ENCODE measurements at places on chromosomes 12 and 14.
A peak's percentile ranks its signal among the peaks of the same experiment; 100 is the strongest.

DNA sequence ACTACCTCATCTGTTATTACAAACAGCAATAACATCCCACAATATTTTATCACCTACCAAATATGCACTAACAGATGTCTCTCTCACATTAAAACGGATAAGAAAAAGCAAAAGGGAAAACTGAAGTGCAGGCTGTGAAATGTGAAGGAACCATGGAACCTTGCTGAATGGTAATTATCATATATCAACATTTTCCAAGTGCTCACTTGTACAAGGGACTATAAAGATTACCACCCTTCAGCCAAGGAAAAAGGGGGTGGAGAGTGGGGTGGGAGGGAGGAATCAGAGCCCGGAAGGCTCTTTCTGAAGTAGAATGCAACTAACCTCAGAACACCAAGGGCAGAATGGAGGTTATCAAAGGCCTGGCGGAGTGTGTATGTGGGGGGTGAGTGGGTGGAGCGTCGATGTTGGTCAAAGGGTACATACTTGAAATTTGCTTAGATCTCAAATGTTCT lies 1.2 kb downstream of the SNX6 start:
- DNase-seq: peak; percentile 13

DNA sequence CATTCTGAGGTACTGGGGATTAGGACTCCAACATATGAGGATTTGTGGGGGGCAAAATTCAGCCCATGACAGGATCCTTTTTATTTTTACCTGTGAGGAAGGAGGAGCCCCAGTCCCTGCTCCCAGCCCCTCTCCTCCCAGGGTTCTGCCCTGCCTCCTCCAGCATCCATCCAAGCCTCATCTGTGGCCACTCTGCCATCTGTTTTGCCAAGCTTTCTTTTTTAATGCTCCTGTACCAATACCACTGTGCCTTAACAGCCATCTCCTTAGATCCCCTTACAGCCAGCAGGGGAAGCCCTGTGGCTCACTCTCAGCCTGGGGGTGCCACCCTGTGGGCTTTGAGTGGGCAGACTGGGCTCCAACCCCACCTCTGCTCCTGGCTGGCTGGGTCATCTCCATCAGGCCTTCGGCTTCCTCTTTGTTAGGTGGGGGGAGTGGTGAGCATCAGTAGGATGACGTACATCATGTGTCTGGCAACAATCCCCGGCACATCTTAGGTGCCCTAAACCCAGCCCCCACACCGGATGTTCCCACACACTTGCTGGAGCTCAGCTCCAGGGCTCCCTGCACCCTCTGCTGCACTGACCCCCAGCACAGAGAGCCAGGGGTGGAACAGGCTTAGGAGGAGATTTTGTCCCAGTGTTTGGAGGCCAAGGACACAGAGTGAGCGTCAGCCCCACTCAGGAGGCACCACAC lies 40.2 kb downstream of the CYP46A1 start:
- no peak for DNase-seq

DNA sequence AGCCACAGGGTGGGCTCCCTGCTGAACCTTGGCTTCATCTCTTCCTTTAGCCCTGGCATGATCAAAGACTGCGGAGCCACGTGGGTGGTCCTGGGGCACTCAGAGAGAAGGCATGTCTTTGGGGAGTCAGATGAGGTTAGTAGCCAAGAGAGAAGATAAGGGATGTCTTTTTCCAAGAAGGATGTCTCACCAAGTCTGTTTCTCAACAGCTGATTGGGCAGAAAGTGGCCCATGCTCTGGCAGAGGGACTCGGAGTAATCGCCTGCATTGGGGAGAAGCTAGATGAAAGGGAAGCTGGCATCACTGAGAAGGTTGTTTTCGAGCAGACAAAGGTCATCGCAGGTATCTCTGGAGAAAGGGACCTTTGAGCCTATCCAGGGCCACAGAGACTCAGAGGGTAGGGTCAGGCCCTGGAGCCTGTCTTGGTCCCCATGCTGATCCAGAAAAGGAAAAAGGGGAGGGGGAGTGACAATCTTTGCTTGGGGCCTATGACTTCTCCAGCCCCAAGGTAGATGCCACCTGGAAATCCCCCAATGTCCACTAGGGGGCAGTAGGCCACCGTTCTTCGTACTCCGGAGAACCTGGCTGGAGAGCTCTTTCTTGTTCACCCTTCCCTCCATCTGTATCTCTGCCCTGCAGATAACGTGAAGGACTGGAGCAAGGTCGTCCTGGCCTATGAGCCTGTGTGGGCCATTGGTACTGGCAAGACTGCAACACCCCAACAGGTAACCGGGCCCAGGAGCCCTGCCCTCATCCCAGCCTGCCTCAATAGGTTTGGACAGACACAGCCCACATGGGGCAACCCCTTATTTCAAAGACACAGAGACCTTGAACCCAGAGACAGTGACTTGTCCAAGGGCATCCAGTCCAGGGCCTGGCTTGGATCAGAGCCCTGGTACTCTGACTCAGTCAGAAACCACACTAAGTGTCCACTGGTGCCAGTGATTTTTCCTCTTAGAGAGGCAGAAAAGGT lies 2.0 kb downstream of the TPI1 start:
- peak; percentile 51 for DNase-seq

DNA sequence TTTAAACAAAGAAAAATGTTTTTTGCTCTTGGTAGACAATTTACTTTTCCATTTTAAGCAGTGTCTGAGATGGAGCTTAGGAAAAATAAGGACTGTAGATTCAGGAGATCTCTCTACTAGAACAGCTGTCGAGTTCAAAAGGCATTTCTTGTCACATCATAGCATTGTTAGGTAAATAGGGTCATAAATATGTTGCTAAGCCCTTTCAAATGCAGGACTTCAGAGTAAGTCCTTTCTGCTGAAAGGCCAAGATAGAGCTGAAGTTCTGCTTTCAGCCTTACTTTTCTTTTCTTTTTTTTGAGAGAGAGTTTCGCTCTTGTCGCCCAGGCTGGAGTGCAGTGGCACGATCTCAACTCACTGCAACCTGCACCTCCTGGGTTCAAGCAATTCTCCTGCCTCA lies 98.2 kb downstream of the SYNE2 start:
- DNase-seq: no peak

GRCh38 chr14:102058961-102059360 lies 27.9 kb downstream of the HSP90AA1 start:
- DNase-seq: no peak

DNA sequence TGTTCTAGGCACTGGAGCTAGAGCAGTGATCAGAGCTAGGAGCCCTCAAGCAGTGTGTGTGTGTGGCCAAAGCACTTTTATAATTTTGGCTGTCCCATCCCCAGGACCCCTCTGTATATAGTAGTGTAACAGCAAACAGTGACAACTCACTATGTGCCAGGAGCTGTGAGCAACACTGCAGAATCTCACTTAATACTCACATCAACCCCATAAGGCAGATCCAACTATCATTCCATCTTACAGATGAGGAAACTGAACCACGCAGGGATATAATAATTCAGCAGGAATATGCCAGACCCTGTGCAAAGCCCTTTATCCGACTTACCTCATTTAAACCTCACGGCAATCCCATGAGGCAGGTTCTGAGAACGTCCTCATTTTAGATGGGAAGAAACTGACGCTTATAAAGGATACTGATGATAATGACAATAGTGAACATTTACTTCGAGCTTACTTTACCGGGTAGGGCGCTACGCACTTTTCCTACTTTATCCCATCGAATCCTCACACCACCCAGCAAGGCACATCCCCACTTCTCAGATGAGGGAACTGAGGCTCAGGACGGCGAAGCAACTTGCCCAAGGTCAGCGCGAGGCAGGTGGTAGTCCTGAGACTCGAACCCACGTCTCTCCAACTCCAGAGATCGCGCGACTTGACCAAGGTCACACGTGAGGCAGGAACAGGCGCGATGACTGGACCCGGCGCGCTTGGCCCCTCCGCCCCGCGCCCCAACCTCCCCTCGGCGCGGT lies 687 bp downstream of the RAB35 start:
- peak; percentile 18 for DNase-seq

DNA sequence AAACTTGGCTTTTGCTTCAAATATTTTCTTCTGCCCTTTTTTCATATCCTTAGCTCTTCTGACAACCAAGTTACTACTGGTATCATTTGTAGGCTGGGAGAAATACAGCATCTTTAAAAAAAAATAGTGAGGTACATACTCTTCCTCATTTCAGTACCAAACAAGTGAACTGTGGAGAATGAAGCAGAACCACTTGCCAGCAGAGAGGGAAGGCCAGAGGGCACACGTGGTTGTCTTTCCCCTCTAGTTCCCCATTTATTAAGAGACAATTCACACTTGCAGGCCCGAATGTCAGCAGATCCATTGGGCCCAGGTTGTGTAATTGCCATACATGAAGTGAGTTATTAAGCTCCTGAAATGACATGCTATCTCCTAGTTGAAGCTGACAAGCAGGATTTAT lies 3.2 kb downstream of the SUSD6 start:
- DNase-seq: no peak

- peak; percentile 48 for DNase-seq
Observed at GRCh38 chr12:111330800-111331752, 37.8 kb downstream of the PHETA1 start.

DNA sequence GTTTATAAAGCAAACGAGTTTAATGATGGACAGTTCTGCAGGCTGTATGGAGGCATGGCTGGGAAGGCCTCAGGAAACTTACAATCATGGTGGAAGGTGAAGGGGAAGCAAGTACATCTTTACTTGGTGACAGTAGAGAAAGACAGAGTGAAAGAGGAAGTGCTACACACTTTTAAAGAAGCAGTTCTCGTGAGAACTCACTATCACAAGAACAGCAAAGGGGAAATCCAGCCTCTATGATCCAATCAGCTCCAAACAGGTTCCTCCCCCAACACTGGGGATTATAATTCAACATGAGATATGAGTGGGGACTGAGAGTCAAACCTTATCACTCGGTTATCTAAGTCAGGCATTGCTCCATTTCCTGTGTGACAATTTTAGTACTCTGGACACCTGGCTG lies 189.9 kb upstream of the CNTN1 start:
- DNase-seq: no peak

DNA sequence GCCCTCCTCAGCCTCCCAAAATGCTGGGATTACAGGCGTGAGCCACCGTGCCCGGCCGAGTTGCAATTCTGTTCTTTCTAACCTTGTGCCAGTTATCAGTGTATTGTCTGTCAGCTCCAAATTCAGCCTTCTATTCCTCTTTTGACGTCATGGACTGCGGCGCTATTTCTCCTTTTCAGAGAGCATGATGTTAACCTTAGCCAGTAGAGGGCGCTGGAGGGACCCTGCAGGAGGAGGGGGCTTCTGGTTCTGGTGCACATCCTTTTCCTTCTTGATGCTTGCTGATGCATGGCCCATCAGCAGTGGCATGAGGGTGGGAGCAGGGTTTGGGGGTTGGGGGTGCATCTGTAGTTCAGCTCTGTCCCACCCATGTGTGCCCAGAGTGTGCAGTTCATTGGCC lies 179.3 kb upstream of the RMST start:
- no peak for DNase-seq

DNA sequence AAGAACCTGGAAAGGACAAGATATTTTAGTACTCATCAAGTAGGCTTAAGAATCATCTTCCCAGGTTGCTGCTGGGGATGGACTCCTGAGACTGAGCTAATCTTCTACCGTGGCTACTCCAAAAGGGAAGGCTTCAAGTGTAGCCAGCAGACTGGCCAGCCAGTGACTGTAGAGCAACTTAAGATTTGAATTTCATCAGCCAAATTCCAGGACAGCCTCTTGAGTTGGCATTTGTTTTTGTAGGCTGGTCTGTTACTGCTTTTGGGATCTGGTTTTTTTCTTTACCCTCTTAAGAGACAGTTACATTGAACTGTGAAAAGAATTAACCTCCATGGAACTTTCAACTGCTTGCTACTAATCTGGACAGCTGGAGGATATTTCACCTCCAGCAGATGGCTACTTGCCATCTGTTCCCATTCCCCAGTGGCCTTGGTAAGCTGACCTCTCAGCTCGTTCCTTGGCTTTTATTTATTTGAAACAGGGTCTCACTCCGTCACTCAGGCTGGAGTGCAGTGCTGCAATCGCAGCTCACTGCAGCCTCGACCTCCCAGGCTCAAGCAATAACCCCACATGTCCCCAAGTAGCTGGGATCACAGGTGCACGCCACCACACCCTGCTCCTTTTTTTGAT lies 20.7 kb downstream of the VTI1B start:
- DNase-seq: no peak

DNA sequence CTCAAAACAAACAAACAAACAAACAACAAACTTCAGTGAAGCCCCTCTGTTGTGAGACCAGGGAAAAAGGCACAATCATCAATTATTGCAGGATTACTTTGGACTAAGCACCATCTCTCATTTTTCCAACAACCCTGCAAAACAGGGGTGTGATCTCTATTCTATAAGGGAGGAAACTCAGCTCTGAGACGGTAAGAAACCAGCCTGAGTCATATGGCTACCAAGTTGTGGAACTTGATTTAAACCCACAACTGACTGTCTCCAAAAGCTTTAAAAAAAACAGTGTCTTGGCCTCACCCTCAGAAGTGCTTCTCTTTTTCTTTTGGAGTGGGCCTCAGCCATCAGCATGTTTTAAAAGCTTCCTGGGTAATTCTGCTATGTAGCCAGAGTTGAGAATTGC lies 49.8 kb downstream of the RIN3 start:
- DNase-seq: no peak
